ENCODE measurements at places on chromosomes 12 and 14.

GRCh38 chr14:105282098-105282725 lies 18.6 kb downstream of the BRF1 start:
- no peak for DNase-seq

GRCh38 chr14:32662211-32662610 lies 276.5 kb upstream of the NPAS3 start:
- DNase-seq, result no peak

DNA sequence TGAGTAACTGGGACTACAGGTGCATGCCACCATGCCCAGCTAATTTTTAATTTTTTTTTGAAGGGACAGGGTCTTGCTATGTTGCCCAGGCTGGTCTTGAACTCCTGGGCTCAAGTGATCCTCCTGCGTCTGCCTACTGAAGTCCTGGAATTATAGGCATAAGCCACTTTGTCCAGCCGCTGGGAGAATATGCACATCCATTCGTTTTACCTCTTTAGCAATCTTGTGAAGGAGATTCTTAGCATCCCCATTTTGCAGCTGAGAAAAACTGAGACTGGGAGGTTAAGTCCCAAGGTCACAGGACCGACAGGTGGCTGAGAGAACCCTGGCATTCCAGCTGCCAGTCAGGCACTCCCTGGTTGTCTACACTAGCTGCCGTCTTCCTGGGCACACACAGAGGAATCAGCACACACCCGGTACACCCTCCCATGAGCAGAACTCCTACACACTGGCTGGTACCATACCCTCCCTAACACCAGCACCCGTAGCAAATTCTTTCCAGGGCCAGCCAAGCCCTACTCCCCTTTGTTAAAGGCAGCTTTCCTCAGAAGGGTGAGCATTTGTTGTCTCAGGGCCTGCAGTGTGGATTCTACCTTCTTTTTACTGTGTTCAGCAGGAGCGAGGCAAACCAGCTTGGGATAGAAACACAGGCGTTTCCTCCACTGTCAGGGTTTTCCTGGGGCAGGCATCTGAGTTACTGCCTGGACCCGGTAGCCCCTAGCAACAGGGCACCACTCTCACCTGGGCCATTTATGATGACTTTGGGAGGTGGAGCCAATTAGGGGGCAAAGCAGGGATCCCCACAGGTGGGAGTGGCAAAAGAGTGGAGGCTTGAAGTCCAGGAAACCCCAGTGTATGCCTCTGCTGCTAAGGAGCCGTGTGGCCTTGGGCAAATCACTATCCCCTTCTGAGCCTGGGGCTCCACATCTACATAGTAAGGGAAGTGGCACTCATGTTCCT lies 70.2 kb downstream of the IRF2BPL start:
- DNase-seq, result no peak

DNA sequence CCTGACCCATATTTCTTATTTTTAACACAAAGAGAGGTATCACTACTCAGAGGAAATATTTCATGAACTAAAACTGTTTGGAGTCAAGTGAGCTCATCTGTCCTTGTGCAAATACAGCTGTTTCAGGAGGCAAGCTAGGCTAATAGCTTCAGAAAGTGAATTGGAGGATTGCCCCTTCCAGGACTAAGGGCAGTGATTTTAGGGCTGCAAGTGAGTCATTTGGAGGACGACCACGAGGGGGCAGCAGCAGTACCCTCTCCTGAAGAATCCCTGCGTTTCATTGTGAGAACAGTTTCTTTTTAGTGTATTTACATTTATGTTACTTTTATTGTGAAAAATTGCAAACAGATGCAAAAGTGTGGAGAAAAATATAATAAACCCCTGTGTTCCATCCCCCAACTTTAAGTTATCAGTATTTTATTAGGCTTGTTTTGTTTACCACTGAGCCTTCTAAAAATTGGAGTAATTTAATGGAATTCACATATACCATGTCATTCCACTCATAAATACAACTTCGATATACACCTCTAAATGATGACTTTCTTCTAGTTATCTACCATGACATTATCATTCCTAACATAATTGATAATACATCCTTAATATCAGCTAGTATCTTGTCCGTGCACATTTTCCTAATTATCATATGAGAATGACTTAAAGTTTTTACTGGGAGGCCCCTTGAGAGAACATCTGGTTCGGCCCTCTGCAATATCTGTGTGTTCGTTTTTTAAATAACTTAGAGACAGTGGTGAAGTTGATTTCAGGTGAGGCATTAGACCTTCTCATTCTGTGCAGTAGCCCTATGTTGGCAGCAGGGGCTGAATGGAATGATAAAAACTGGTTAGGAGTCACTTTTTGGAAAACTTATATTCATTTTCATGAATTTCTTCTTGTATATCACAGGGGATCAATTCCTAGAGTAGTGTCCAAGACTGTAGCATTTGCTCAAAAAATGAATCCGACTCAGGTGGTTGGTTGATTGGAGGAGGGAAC lies 13.7 kb downstream of the FOXJ2 start:
- DNase-seq, result peak; percentile 84

DNA sequence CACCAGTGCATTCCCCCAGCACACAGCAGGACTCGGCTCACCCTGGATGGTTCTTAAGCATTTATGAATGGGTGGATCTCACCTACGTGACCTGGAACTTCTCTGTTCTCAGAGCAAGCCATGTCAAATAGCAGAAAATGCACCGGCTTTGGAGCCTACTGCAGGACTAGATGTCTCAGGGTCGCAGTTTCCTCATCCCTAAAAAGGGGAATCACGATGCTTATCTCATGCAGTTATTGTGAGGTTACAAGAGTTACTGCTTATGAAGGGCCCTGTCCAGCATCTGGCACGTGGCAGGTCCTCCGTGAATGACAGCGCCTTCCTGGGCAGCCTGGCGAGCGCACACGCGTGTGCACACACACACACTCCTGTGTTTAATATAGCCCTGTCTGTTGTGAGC lies 128.5 kb downstream of the ETV6 start:
- no peak for DNase-seq

DNA sequence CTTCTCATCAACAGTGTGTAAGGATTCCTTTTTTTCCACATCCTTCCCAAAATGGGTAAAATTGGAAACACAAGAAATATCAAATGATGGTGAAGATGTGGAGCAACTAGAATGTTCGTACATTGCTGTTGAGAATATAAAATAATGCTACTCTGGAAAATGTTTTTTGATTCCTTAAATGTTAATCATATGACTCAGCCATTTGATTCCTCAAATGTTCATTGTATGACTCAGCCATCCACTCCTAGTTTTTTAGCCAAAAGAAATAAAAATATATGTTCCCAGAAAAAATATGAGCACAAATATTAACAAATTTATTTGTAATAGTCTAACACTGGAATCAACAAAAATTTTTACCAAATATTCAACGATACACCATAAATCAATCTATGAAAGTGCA lies 1108.6 kb downstream of the LRFN5 start:
- no peak for DNase-seq

Data from CD4-positive, alpha-beta T cell (primary cell).